Vagina (tissue), 2 donors: ENCODE measurements at places on chromosomes 6 and 20. TPM values are rescaled to one million over a fixed set of nuclear protein-coding genes. Genes with fewer than 3 reads are reported as not detected.

The BMP7 gene
- total RNA-seq = 17.2 TPM

The UBE2C gene
- total RNA-seq = 7.6 TPM

- DNase-seq = no peak
Measured at GRCh38 chr6:39273406-39273821, 40.8 kb downstream of the KCNK17 start.

- no peak for DNase-seq
Measured at GRCh38 chr6:83292900-83293843, 100.0 kb downstream of the RWDD2A start.

The TOX2 gene
- 5.2 TPM for total RNA-seq

The ATP9A gene
- total RNA-seq = 35.8 TPM

DNA sequence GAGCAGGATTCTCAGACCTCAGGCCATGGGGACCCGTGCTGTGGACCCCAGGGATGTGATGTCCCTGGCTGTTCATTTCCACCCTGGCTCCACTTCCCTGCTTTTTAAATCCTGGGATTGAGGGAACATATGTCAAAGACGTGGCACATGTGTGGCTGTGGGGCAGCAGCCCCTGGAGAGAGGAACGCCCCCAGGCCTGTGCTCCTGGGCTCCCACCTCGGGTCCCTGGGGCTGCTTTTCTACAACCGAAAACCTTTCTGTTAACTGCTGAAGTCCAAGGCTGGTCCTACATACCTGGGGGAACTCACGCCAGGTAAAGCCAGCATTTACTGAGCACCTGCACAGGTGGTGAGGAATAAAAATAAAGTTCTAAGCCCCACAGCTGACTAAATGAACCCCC lies 102.3 kb upstream of the FRMD1 start:
- no peak for DNase-seq

The C6orf52 gene
- not detected for total RNA-seq

GRCh38 chr6:13453771-13454251 lies 33.6 kb downstream of the GFOD1 start:
- peak; percentile 72 for DNase-seq

The JPH2 gene
- 13.8 TPM for total RNA-seq

GRCh38 chr6:160505970-160506369 lies 157.8 kb downstream of the SLC22A3 start:
- no peak for DNase-seq

- DNase-seq = no peak
Measured at GRCh38 chr20:46375771-46376170, 30.6 kb downstream of the ELMO2 start.

- DNase-seq = no peak
Measured at GRCh38 chr6:16251706-16252105, 13.3 kb downstream of the GMPR start.

DNA sequence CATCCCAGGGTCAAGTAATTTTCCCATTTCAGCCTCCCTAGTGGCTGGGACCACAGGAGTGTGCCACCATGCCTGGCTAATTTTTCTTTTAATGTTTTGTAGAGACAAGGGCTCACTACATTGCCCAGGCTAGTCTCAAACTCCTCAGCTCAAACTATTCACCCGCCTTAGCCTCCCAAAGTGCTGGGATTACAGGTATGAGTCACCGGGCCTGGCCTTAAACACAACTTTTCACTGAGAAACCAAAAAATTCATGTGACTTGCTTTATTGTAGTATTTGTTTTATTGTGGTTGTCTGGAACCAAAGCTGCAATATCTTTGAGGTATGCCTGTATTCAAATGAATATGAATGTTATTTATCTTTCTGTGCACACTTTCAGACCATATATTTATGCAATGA lies 72.2 kb downstream of the RWDD2A start:
- no peak for DNase-seq

GRCh38 chr6:111746983-111747382 lies 126.3 kb downstream of the FYN start:
- DNase-seq = no peak

The KIAA1755 gene
- total RNA-seq = 2.7 TPM

The GTF3C6 gene
- 25.5 TPM for total RNA-seq

DNA sequence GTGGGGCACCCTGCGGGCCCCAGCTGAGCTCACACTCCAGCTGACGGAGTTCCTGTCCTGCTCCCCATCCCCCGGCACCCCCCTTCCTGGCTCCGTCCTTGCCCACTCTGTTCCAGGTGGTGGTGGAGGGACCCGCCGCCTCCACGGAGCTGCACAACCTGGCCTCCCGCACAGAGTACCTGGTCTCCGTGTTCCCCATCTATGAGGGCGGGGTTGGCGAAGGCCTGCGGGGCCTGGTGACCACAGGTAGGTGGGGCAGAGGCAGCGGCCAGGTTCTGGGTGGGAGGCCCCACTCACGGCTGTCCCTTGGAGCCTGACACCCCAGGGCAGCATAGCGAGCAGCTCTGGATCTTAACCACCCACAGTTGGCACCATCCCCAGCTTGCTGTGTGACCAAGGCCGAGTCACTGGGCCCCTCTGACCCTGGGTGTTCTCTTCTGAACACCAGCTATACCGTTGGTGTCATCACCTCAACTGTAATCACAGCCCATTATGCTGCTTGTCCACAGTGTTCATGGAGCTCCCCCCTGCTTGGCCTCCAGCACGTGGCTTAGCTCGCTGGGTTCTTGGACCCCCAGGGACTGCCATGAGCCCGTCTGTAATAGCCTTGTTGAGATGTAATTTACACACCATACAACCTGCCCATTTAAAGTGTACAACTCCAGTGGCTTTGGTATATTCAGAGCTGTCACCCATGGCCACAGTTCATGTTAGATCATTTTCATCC lies 17.4 kb downstream of the COL20A1 start:
- DNase-seq = no peak

GRCh38 chr6:161727083-161727833 lies 453.4 kb upstream of the AGPAT4 start:
- DNase-seq = no peak

The NHLRC1 gene
- total RNA-seq = 0.74 TPM

GRCh38 chr6:13873288-13874190 lies 51.2 kb upstream of the RNF182 start:
- DNase-seq = peak; percentile 67

The PPIL6 gene
- total RNA-seq = 3.9 TPM

GRCh38 chr6:15264902-15265761 lies 19.3 kb downstream of the JARID2 start:
- no peak for DNase-seq

DNA sequence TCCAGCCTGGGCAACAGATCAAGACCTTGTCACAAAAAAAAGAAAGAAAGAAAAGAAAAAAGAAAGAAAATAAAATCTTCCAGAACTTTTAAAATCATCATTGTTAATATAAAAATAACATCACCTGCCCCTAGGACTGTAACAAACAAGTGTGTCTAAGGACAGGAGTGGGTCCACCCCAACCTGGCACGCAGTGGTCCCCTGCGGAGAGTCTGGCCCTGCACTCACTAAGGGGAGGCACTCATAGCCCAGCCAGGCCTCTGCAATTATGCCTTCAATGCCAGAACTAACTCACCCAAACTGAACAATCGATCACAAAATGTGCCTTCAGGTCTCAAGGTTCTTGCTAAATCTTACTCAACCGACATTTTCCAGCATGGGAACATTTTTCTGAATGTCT lies 4.8 kb downstream of the GMEB2 start:
- no peak for DNase-seq

The ZSCAN26 gene
- total RNA-seq = 18.7 TPM

DNA sequence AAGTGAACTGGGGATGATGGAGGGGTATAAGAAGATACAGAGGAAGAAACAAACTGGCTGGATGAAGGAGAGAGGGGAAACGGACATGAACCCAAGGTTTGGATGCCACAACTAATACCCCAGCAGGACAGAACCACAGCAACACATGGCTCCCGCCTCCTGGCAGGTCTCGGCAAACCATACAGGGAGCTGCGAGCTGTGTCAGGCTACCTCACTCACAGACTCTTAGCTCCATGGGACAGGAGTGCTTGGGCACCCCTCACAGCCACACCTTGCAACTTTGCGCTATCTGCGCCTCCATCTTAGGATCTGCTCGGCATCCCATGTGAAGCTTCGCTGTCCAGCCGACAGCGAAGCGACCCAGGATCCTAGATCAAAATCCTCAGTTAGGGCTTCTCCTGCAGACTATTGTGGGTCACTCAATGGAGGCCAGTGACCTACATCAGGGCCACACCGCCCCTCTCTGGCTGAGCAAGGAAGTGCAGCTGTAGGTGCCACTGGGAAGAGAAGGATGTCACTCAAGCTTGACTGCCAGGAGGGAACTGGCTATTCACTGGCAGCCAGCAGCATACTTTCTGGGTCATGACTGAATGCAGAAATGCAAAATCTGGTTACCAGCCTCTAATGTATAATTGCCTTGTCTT lies 174.4 kb upstream of the RIN2 start:
- no peak for DNase-seq

DNA sequence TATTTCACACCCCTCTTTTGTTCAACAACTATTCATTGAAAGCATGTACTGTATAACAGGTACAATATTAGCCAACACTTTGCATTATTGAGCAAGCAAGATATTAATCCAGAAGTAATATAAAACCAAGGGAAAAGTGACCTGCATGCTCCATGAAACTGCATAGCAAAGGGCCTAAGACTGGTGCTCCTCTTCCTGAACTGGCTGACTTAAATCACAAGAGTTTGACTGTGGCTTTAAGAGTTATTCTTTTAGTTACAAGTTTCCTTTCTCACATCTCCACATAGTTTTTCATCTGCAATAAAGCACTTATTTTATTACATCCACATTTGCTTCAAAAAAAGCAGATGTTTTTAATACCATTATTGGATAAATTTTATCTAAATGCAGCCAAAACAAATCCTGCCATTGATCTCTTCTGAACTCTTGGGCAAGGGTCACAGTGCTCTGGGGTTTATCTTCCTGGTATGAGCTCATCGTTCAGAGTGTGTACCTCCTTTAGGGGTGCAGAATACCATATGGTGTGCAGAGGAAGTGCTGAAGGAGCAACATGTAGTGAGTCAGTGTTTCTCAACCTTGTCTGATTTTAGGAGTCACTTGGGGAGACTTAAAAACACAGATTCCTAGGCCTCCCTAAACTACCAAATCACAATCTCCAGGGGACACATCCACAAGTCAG lies 1225.9 kb upstream of the MAP3K7 start:
- DNase-seq = no peak

DNA sequence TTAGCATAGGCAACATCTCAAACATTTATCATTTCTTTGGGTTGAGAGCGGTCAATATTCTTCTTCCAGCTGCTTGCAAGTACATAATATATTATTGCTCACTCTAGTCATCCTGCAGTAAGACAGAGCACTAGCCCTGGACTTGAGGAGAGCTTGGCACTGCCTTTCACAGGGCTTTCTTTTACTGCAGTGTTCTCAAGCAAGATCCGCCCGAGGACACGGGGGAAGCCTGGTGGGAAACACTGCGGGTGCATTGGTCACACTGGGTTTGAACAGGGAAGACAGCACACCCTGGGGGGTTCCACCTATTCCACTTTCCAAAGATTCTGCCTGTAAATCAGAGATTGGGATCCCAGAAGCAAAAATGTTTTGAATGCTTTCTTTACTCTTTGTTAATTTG lies 48.2 kb upstream of the QKI start:
- DNase-seq = no peak

GRCh38 chr6:129642322-129642721 lies 67.7 kb downstream of the ARHGAP18 start:
- DNase-seq = no peak

The DNAH8 gene
- not detected for total RNA-seq

- no peak for DNase-seq
Measured at GRCh38 chr6:16419636-16420336, 181.4 kb downstream of the GMPR start.

DNA sequence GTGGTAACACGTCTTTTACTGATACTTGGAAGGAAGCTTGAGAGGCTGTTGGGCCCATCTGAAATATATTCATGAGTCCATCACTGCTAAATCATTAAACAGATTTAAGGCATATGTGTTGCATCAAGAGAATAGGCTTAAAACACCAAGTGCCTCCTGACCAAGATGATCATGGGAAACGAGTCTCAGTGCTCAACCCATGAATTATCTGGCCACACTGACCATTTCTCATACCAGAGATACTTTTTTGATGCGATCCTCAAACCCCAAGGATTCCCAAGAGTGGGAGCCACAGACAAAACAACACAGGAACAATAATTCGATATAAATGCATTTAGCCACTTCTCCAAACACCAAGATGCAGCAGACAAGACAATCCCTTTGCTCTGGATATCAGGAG lies 17.2 kb downstream of the HEY2 start:
- no peak for DNase-seq

- DNase-seq = no peak
Measured at GRCh38 chr20:59933296-59933848, at the start of gene SYCP2. SYCP2 (minus strand) TSS chr20:59933637; CDS start chr20:59922413, 11,224 bp downstream.

DNA sequence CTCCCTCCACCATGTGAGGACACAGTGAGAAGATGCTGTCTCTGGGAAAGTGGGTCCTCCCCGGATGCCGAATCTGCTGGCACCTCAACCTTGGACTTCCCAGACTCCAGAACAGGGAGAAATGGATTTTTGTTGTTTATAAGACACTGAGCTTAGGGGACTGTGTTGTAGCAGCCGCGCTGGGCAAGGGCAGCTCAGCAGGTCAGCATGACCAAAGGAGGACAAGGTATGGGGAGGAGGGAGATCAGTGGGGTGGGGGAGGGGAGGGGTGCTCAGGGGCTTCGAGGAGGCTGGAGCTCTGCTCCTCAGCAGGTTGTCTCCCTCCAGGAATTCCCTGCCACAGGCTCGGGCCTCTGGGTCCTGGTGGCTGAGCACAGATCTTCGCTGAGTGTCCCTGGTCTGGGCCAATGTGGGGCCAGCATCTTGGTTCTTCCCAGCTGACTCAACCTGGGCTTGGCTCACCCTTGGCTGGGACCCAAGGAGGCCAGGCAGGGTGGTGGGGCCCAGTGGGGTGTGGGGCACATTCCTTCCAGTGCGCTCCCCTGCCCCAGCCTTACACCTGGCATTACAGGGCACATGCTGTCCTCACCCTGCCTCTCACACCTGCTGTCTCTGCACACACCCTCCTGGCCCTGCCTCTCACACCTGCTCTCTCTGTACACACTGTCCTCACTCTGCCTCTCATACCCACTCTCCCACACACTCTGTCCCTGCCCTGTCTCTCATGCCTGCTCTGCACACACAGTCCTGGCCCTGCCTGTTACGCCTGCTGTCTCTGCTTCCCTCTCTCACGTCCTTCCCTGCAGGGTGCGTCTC lies 107.3 kb downstream of the SYCP2 start:
- peak; percentile 85 for DNase-seq

The VSX1 gene
- total RNA-seq = not detected

DNA sequence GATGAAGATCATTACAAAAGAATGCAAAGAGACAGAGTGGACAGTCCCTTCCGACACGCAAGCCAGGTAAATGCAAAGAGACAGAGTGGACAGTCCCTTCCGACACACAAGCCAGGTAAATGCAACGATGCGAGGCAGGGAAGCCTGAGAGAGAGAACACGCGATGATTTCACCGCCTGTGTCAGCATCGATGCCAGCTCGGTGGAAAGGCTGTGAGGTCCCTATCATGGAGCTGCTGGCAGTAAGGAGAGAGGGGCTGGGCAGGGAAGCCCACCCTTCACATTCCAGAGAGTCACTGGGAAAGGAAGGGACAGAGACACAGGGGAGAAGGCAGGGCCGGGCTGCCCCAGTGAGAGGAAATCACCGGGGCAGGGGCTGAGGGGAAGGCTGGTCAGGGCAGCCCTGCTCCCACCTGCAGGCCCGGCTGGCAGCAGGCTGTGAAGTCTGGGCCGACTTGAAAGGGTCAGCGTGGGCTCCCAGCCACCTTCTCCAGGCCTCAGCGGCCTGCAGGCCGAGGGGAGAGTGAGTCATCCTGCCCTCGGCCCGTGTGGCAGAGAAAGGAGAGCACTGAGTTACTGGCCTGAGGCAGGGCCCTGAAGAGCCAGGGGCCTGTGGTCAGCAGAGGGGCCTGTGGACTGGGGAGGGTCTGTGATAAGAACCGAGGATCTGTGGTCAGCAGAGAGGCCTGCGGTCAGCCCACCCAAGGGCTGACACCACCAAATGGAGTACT lies 80.4 kb downstream of the DACT2 start:
- no peak for DNase-seq
